ENCODE measurements at places on chromosomes 3 and 15.
A peak's percentile ranks its signal among the peaks of the same experiment; 100 is the strongest.

- no peak for DNase-seq
Observed at GRCh38 chr3:11212784-11213183, 58.5 kb downstream of the HRH1 start.

DNA sequence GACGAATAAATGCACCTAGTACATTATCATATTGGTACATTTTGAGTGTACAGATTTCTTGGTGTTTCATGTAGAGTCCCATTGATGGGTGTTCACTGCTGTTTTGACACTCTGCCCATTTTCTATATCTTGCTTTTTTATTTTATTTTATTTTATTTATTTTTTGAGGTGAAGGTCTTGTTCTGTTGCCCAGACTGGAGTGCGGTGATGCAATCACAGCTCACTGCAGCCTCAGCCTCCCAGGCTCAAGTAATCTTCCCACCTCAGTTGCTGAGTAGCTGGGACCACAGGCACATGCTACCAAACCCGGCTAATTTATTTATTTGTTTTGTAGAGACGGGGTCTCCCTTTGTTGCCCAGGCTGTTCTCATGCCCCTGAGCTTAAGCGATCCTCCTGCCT is 44.2 kb downstream of the DNAJC13 start:
- no peak for DNase-seq

- no peak for DNase-seq
Observed at GRCh38 chr3:153673853-153674252, 447.3 kb upstream of the ARHGEF26 start.

- DNase-seq = no peak
Observed at GRCh38 chr3:172846103-172846561, 95.6 kb downstream of the ECT2 start.

- no peak for DNase-seq
Observed at GRCh38 chr3:51280176-51280575, 104.9 kb upstream of the MANF start.

- DNase-seq = no peak
Observed at GRCh38 chr3:142884531-142884930, 4.4 kb downstream of the PCOLCE2 start.

DNA sequence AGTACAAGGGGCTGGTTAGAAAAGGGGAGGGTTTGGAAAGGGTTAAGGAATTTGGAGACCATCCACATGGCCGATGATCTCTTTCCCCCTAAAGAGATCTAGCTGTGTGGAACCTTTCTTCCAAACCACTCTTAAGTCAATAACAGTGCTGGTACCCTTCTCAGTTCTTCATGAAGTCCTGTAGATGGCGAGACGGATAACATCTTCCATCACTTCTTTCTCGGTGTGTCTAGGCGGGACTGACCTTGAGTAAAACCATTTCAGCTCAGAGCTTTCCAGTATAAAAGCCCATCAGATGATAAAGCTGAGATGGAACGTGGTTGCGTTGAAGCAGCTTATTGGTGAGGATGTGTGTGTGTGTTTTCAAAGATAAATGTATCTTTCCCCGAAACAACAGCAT is 151.5 kb upstream of the BHLHE40 start:
- no peak for DNase-seq

- DNase-seq = no peak
Observed at GRCh38 chr3:22555753-22556435, 647.2 kb upstream of the UBE2E2 start.

DNA sequence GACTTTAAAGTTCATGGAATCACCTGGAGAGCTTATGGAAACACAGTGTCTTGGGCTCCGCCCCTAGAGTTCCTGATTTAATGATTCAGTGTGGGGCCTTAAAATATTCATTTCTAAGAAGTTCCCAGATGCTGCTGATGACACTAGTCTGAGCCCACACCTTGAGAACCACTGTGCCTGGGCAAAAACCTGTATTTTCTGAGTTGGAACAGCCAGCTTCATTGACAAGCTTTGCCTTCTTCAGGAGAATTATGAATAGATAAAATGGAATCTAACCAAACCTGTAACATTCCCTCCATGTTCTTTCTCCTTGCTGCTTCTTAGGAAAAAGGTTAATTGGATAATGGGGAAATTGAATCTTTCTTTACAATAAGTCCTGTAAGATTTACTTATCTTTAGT is 490.7 kb downstream of the DIPK2A start:
- DNase-seq = no peak

GRCh38 chr3:502486-502885 is 305.9 kb downstream of the CHL1 start:
- DNase-seq = no peak

DNA sequence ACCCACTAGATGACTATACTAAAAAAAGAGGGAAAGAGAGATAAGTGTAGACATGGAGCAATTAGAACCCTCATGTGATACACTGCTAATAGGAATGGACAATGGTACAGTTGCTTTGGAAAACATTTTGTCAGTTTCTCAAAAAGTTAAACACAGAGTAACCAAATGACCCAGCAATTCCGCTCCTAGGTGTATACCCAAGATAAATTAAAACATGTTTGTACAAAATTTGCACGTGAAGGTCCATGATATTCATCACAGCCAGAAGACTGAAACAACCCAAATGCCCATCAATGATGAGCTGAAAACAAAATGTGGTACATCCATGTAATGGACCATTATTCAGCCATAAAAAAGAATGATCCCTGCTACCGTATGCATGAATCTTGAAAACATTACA is 11.8 kb downstream of the MESP2 start:
- no peak for DNase-seq

- no peak for DNase-seq
Observed at GRCh38 chr3:104935613-104936012, 431.1 kb upstream of the ALCAM start.

GRCh38 chr3:193963808-193964516 is 172.0 kb upstream of the HES1 start:
- no peak for DNase-seq

DNA sequence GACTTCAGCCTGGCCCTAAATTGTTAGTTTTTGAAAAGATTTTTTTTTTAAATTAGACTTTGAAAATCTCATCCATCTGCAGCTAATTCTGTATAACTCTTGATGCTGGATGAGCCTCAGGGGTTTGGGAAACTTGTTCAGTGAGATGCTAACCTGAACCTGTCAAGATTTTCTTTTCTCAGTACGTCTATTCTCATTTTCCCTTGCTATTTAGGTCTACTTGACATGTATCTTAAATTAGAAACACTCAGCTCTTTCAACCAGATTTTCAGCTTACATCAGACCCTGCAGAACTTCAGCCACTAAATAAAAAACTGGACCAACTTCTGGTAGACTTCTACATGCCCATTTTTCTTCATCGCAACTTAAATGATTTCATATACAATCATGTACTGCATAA is 61.4 kb downstream of the MFSD1 start:
- DNase-seq = no peak

GRCh38 chr15:47674586-47675232 is 42.6 kb upstream of the SEMA6D start:
- DNase-seq = no peak

DNA sequence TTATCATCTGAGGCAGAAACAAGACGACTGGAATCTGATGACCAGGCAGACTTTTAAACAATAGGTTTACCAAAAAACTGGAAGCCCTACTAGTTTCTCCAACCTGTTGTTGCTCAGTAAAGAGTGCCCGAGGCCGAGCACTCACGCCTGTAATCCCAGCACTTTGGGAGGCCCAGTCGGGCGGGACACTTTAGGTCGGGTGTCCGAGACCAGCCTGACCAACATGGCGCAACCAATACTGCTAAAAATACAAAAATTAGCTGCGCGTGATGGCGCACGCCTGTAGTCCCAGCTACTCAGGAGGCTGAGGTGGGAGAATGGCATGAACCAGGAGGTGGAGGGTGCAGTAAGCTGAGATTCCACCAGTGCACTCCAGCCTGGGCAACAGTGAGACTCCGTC is 1.1 kb upstream of the WDR5B start:
- DNase-seq = no peak

- no peak for DNase-seq
Observed at GRCh38 chr3:71432044-71432975, 151.2 kb downstream of the FOXP1 start.

DNA sequence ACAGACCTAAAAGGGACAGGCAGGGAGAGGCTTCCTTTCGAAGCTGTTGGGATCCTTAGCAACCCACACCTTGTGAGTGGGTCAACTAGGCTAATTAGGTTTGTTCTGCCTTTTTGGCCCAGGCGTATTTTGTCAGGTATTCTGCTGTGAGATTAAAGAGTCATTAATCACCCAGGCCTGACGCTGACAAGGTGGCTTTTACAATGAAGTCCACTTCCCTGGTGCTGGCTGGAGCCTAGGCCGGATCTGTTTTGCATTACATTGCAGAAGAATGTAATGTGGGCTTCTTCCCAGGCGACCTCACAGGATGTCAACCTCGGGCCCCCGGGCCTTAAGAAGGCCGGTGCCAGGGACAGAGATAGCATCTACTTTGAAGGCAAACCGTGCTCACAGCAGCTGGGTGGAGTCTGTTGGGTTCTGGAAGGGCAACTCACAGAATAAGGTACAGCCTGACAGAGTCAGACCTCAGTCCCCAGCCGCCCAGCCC is 76.9 kb downstream of the HES1 start:
- no peak for DNase-seq

- no peak for DNase-seq
Observed at GRCh38 chr15:40512440-40512839, 41.7 kb downstream of the CHST14 start.

DNA sequence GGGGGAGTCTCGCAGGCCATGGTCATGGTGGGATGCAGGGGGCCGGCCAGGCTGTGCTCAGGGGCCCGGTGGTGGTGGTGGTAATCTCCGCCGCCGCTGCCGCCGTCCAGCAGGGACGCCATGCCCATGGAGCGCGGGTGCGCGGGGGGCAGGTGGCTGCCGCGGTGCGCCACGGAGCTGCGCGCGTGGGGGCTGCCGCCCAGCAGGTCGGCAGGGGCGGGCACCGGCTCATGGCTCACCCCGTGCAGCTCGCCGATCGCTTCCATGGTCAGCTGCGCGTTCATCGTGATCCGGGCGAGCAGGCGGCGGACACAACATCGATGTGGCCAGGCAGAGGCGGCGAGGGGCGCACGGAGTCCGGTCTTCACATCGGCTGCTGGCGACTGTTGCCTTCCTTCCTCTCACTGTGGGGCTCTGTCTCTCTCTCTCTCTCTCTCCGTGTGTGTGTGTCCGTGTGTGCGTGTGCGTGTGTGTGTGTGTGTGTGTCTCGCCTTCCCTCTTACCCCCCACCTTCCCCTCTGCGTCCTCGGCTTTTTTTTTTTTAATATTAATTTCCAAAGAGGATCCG is 451 bp downstream of the ONECUT1 start:
- DNase-seq = no peak

DNA sequence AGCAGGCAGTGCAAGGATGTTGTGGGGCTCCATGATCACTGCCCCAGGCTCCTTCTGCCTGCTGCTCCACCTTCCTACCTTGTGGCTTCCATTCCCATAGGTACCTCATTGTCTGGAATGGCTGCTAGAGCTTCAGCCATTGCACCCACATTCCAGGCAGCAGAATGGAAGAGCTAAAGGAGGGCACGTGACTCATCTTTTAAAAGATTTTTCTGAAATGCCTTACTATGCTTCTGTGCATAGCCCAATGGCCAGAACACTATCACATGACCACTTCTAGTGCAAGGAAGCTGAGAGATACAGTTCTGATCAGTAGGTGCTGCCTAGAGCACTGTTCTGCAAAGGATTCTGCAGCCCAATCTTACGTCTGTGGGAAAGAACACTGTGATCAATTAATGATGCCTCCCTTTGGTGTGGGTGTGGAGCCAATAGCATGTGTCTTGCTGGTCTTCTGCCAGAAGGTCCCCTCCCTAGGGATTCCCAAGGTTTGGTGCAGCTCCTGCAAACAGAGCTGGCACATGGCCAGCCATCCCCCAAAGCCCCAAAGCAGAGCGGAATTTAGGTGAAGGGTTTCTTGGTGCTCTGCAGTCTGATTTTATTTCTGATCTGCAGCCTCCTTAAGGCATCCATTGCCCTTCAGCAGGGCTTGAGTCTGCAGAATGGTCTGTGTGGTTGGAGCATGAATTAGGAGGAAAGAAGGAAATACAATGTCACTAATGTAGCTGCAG is 34.4 kb downstream of the SPSB4 start:
- DNase-seq = no peak

GRCh38 chr3:14441240-14441919 is 39.0 kb downstream of the SLC6A6 start:
- DNase-seq = no peak

GRCh38 chr3:62248734-62249483 is 124.4 kb downstream of the FEZF2 start:
- DNase-seq = no peak

GRCh38 chr15:98422130-98422478 is 226.2 kb upstream of the IGF1R start:
- no peak for DNase-seq

- no peak for DNase-seq
Observed at GRCh38 chr3:50575372-50575771, 6.0 kb downstream of the HEMK1 start.

DNA sequence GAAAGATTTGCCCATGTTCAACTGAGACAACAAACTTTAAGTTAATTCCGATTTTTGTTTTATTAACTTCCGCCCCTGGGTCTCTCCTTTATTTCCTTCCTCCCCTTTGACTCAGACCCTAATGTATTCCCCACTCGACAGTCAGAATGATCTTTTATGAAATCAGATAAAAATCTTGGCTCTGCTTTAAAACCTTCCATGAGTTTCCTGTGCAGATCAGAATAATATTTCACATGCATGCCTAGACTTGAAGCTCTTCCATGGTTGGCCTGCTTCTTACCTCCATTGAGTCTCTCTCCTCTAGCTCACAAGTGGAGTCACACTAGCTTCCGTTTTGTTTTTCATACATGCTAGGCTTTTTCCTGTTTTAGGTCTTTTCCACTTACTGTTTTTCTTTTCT is 116.8 kb upstream of the SPATA16 start:
- DNase-seq = no peak

GRCh38 chr3:141442446-141442845 is 44.4 kb upstream of the RASA2 start:
- DNase-seq = no peak

DNA sequence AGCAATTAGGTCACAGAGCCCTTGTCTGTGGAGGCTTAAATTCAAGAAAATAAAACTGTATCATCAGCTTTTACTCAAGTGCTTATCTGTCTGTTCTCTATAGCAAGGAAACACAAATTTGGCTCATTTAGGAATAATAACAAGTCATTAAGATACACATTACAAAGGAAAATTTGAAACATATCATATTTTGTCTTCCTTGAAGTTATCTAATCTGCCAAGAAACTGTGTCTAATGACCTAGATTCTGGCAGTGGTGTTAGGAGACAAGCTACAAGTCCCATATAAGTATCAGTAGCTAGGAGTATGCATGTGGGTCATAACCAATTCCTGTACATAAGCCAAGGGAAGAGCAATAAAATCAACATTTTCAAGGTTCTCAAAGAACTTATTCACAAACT is 108.2 kb upstream of the SETMAR start:
- no peak for DNase-seq

GRCh38 chr3:64958199-64958843 is 270.5 kb upstream of the ADAMTS9 start:
- DNase-seq = peak; percentile 84

GRCh38 chr3:185070491-185071286 is 82.2 kb downstream of the C3orf70 start:
- no peak for DNase-seq
